ENCODE measurements at places on chromosomes 2 and 18.

- H3K27me3 ChIP-seq = no peaks in the 10 kb centered on the region
- no peak for DNase-seq
- H3K4me3 ChIP-seq = no peak overlapping the region
- H3K4me1 ChIP-seq = peaks cover 11% of the 10 kb centered on the region
- no peak overlapping the region for H3K27ac ChIP-seq
These were observed 159.8 kb downstream of the UXS1 start for GRCh38 chr2:106034325-106034724.

DNA sequence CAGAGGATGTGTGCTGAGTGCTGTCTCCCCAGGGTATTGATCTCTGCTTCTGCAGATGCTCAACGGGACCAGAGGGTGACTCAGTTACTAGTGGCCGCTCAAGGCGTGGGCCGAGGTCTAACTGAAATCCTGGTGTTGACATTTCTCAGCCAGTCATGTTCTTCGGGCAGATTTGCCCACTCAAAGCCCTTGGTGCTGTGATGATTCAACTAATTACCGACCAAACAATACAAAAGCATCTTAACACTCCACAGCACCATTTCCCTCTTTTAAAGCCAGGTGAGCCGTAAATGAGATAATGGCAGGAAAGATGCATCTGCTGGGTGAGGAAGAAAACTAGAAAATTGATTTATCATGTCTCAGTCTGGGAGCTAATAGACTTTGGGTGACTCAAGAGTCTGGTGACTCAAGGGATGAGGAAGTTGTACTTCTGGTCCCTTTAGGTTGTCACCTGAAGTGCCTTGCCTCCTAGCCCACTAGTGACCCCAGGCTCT is 32.7 kb upstream of the PRLH start:
- peaks cover 3% of the 10 kb centered on the region for H3K27me3 ChIP-seq
- no peaks in the 10 kb centered on the region for H3K36me3 ChIP-seq
- no peaks in the 10 kb centered on the region for H3K4me1 ChIP-seq
- no peak for DNase-seq
- no peak overlapping the region for H3K4me3 ChIP-seq
- H3K27ac ChIP-seq = no peak overlapping the region

- peaks cover 2% of the 10 kb centered on the region for H3K27me3 ChIP-seq
- no peak overlapping the region for H3K4me3 ChIP-seq
- peaks cover 14% of the 10 kb centered on the region for H3K4me1 ChIP-seq
- no peak for DNase-seq
- no peak overlapping the region for H3K27ac ChIP-seq
These were observed 127.1 kb downstream of the LPIN1 start for GRCh38 chr2:11873356-11874154.

- no peak overlapping the region for H3K4me3 ChIP-seq
- H3K27me3 ChIP-seq = peaks cover 19% of the 10 kb centered on the region
- H3K36me3 ChIP-seq = no peaks in the 10 kb centered on the region
- DNase-seq = no peak
- H3K4me1 ChIP-seq = peaks cover 18% of the 10 kb centered on the region
These were observed 87.4 kb downstream of the MDH1 start for GRCh38 chr2:63676135-63676534.

- H3K4me1 ChIP-seq = peaks cover 13% of the 10 kb centered on the region
- no peak overlapping the region for H3K4me3 ChIP-seq
- H3K27ac ChIP-seq = no peak overlapping the region
- DNase-seq = no peak
- H3K27me3 ChIP-seq = peaks cover 2% of the 10 kb centered on the region
These were observed 69.3 kb upstream of the HK2 start for GRCh38 chr2:74764429-74765272.

- H3K27me3 ChIP-seq = no peaks in the 10 kb centered on the region
- DNase-seq = no peak
- H3K4me1 ChIP-seq = no peaks in the 10 kb centered on the region
- no peaks in the 10 kb centered on the region for H3K36me3 ChIP-seq
- H3K4me3 ChIP-seq = no peak overlapping the region
These were observed 223.8 kb downstream of the RIT2 start for GRCh38 chr18:42891705-42892104.

- no peaks in the 10 kb centered on the region for H3K36me3 ChIP-seq
- no peak overlapping the region for H3K4me3 ChIP-seq
- no peak for DNase-seq
- no peak overlapping the region for H3K27ac ChIP-seq
These were observed 83.2 kb upstream of the SPATS2L start for GRCh38 chr2:200223205-200223784.

DNA sequence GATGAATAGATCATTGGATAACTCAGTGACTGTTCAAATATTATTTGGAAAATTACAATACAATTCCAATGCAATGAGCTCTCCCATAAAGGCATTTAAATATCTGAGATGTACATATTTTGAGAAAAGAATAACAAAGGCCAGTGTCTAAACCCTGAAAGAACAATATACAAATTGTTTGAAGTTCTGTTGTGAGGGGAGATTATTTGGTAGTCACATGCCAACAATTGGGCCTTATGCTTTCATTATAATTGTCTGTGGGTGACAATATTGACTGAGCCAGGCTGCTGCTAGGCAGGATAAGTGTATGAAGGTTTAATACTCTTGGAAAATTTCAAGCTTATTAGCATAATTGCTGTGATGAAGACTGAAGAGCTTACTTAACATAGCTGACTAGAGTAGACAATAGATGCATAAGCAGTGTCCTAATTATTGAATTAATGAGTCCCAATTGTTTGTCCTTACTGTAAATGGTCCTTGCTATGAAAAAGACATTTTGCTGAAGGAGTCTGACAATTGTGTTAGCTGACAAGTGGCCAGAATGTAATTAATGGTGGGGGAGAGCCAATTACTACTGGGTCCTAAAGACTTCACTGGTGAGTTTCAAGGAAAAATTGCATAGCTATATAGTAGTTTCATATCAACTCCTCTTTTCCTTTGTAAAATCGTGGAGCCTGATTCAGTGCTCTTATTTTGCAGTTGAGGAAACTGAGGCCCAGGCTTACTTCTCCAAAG is 5.0 kb upstream of the SMAD2 start:
- H3K4me3 ChIP-seq = no peak overlapping the region
- H3K27me3 ChIP-seq = no peaks in the 10 kb centered on the region
- peaks cover 14% of the 10 kb centered on the region for H3K4me1 ChIP-seq
- no peaks in the 10 kb centered on the region for H3K36me3 ChIP-seq
- H3K27ac ChIP-seq = no peak overlapping the region
- DNase-seq = no peak

DNA sequence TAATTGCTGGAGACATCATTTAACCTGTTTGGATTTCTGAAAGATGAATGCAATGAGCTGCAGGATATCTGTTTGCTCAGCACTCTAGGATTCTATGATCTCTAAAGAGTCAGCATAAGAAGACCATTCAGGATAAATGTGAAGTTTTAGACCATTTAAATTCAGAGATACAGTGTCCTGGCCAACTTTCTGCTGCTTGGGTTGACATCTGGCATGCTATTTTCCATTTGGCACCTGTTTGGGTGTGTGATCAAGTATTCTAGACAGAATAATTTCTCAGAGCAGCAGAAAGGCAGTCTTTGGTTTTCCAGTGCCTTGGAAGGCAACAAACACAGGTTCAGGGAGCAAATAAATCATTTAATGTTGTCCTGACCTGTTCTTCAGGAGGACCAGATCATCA is 144.8 kb upstream of the NDUFV2 start:
- H3K27me3 ChIP-seq = peaks cover 9% of the 10 kb centered on the region
- H3K36me3 ChIP-seq = no peaks in the 10 kb centered on the region
- no peak overlapping the region for H3K27ac ChIP-seq
- peaks cover under 1% of the 10 kb centered on the region for H3K4me1 ChIP-seq

DNA sequence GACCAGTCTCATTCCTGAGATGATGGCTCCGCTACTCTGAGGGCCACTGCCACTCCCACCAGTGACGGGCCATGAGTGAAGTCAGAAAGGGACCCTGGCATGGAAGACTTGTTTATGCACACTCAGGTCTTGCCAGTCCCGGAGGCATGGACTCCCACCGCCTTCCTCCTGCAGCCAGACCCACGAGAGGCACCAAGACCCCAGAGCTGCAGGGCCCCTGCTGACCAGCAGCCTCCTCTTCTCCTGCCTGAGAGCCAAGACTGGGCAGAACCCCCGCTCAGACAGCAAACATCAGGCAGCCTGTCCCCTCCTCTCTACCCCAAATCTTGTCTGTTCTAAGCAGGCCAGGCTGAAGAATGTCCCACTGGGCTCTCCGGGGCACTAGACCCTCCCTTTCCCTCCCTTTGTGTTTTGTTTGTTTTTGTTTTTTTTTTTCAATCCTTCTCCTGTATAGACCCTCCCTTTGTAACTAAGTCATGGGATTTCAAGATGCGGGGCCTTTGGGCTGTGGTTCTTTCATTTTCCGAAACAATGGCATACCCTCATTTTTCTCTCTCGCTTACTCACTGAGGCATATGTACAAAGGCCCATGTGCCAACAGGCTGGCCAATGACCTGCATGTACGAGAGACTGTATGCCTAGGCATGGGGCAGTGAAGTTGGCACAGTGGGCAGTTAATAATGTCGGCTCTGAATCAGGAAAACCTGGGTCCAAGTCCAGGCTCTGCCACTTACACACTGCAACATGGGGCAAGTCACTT is 24.3 kb upstream of the MAPRE3 start:
- no peak for DNase-seq
- H3K27me3 ChIP-seq = peaks cover 14% of the 10 kb centered on the region
- no peak overlapping the region for H3K27ac ChIP-seq
- H3K4me3 ChIP-seq = no peak overlapping the region

- H3K27me3 ChIP-seq = no peaks in the 10 kb centered on the region
- H3K36me3 ChIP-seq = no peaks in the 10 kb centered on the region
- DNase-seq = no peak
- H3K4me1 ChIP-seq = peaks cover 7% of the 10 kb centered on the region
- H3K4me3 ChIP-seq = no peak overlapping the region
These were observed 2.3 kb downstream of the MYO1B start for GRCh38 chr2:191247381-191248057.

Measured in naive thymus-derived CD8-positive, alpha-beta T cell (primary cell).